ENCODE measurements at places on chromosomes 6 and 20.

DNA sequence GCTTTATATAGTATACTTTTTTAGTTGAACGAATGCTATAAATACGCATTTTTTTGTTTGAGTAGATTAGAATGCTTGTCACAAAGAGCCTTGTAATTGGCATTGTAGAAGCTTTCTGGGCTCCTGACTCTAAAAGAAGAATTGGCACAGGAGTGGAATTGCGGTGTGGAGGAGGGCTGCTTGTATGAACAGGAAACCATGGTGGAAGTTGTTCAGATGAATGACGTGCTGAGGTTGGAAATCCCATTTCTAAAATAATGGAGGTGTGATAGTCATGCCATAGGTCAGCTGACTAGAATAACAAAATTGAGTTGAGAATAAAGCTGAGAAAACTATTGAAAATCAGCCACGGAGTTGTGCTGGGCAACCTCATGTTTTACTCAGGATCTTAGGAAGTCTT, 174.9 kb downstream of the QKI start:
- DNase-seq: no peak

DNA sequence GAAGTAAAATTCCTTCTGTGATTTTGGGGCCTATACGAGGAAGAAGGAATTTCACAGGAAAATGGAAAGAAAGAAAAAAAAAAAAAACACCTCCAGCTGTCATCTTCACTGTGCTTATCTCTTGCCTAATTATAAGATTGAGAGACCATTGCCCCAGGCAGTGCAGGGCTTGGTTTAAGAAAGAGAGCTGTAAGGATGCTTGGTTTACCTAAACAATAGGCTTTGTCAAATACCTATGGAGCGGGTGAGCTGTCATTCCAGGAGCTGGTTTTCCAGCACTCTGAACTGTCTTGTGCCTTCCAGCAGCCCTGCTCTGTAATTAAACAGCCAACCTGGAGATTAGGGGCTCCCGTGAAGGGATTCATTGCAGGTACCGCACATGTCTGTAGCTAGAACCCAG, 137.8 kb downstream of the EDN3 start:
- no peak for DNase-seq

DNA sequence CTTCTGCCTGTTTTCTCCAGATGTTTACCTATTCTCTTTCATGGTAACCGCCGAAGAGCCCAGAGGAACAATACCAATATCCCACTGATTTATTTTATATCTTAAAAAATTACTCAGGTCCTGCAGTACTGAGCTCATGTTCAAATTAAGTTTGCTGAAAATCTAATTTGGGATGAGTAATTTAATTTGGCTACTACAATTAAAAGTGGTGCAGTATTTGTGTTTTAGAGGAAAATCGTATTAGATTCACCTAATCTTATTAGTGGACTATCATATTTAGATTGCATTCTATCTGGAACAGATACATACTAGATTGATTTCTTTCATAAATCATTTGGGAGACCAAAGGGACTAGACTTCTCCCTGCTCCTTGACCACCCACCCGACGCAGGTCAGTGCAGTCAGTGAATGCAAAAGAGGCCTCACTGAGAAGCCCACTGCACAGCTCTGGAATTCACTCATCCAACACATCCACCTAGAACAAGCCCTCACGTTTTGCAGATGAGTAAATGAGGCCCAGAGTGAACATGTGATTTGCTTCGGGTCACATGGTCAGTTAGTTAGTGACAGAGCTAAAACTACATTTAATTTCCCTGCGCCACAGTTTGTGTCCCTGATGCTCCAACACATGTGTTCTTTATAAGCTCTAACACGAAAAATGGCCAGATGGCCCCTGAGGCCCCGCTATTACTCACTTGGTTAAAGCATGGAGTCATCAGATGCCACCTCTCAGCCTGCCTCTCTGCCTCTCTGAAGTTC, 101.8 kb downstream of the TRERF1 start:
- no peak for DNase-seq

GRCh38 chr20:12762725-12763124, 246.0 kb upstream of the SPTLC3 start:
- DNase-seq: no peak

DNA sequence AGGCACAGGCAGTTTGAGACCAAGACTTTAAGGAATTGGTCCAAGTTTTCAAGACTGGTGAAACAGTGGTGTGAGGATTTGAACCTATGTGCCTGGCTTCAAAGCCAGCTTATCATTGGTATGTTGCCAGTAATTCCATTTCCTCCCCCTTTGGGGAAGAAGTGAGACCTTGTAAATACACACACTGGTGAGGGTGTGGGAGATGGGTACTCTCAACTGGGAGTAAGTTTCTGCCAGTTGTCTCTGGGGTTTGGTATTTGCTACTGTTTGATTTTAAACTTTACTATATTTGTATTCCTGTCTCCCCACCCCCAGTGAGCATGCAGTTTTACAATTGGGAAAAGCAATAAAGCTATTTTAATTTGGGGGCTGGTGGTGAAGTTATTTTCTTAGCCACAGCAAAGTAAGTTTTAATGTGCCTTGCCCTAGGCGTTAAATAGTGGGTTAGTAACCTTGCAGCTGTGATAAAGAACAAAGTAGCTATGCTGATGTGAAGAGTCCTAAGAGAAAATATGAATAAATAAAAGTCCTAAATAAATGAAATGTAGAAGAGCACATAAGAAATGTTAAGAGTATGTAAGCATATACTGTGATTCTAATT, 31.0 kb downstream of the SNX9 start:
- DNase-seq: no peak

DNA sequence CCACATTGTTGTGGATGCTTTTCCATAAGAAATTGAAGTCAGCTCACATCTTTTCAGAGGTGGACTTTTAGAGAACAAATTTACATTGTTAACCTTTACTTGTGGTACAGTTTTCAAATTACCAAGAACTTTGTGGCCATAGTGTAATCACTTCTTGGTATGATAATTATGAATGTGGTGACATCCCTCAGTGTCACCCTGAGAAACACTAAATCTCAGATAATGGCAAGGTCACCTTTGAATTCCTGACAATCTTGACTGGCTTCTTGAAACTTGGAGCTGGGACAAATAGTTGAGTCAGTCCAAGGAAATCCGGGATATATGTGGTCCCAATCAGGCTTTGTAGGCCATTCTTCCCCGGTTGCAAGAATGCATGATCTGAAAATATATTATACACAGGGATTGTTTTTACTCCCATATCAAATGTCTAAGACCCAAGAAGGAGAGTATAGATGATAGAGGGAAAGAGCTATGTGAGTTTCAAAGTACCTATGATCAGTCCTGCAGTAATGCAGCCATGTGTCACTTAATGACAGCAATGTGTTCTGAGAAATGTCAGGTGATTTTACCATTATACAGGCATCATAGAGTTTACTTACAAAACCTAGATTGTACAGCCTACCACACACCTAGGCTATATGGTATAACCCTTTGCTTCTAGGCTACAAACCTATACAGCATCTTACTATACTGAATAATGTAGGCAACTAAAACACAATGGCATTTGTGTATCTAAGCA, 120.8 kb upstream of the MTHFD1L start:
- no peak for DNase-seq

Data from SIG-M5 (cell line).